ENCODE measurements at places on chromosomes 5 and 9. TPM values are rescaled to one million over a fixed set of nuclear protein-coding genes. Genes with fewer than 3 reads are reported as not detected.

DNA sequence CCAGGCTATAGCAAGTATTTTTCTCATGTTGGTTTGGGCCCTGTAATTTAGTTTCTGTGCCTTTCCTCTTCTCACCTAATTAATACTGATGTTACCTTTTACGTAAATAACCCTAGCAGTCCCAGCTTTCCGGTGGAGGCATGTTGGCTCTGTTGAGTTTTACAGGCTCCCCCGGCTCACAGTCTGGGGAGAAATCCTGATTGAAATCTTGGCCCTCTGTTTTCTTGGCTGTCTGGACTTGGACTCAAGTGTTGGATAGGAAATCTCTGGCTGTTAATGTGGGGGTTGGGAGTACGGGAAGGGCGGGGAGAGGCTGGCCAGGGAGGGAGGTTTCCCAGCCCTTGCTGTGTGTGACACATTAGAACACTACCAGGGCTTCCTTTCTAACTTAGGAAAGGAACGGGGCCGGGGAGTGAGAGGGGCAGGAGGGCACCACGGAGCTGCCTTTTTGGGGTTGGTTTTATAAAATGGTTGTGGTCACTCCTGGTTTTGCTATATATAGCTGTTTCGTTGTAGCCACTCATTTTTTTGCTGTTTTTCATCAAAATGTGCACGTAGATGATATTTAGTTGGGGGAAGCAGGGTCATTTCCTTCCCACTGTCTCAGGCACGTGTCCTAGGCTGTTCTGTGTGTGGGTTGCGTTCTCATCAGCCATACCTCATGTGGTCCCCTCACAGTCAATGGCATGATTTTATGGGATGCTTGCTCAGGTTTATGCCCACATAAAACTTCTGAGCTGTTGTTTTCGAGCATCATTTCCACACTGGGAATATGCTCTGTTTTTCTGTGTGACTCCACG, 11.0 kb downstream of the TRIO start:
- no peak for DNase-seq

DNA sequence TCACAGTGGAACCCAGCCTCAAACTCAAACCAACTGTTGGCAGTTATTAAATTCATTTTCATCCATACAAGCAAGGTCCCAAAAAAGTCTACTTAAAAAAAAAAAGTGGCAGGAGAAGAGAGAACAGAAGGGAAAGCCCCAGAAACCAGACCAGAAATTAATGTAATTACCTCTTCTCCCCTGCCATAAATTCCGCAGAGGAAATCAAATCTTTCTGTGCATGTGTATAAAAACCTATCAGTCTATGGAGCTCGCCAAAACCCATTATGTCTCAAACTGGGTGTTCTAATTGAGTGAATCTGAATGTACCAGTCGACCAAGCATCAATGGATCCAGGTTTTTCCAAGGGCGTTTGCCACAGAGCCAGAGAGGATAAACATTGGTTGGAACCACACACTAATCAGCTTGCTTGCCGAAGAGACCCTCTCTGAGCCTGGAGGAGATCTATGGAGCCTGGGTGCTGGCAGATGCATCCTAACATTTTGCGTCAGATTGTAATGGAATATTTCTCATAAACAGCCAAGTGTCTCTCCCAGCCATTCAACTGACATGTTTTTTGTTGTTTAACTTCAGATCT, 7.9 kb upstream of the HAND1 start:
- no peak for DNase-seq

DNA sequence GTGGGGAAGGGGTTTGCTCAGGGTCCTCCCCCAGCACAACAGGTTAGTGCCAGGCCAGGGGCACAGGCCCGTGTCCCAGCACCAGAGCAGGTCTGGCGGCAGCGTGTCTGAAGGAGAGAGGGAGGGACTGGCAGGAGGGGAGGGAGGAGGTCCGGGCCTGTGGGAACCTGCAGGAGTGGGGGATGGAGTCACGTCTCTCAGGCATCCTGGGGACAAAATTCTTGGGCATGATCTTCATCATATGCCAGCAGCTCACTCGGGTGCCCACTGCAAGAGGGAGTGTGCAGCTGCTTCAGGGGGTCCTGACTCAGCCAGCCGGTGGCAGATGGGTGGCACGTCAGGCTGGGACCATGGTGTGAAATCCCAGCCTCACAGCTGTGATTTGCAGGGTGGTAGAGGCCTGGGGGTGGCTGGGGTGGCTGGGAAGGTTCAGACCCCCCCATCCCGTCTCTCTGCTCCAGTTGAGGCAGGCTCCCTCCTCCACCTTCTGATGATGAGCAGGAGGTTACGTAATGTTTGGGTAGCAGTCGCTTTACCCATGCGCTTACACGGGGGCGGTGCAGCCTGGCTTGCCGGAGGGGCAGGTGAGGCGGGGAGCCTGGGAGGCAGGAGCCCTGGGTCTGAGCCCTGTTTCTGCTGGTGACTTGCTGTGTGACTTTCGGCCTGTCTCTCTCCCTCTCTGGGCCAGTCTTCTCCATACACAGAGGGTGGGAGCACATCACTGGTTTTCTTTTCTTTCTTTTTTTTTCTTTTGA, 40.5 kb downstream of the NCS1 start:
- no peak for DNase-seq

DNA sequence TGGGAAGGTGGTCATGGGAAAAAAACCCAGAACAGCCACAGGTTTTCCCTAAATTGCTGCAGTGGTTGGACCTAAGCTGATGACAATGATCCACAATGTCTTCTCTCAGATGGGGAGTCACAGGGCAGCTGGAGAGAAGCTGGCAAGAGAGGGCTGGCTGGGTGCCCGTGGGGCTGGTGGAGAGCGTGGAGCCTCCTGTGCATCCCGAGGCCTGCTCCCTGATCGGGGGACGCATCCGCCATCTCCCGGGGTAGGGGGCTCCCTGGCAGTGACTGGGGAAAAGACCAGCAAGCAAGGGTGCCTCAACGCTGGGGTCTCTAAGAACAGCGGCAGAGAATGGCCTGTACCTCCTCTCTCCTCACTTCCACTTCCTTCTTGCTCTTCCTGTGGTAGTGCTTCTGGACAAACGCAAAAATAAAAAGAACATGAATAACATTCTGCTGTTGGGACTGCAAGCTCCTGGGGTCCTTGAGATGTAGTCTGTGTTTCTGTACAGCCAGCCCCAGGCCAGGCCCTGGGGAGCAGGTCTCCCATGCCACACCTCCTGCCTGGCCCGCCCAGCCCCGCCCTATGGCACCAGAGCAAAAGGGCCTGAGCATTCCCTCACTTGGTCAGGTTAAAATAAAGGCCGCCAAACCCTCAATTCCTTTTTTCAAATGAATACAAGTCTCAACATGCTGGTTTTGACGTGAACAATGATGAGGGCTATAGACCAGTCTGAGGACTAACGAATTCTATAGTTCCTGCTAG, 7.0 kb upstream of the MRNIP start:
- no peak for DNase-seq

DNA sequence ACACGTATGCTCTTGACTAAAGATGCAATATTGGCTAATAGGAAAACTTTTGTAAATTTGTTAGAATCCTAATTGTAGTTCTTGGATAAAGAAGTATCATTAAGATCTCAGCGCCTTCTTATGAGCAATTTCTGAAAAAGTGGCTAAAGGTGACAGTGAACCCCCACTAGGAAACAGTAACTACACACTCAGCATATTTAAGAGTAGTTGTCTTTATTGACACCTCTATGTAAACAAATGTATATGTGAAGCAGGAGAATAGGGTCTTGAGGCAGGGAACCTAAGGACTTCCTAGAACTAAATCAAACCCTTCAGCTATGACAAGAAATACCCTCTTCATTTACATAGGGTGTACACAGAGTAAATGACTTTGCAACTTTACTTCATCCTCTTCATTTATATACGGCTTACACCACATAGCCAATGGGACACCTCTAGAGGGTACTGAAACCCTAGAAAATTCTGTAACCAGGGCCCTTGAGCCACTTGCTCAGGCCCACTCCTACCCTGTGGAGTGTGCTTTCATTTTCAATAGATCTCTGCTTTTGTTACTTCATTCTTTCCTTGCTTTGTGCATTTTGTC, 2.8 kb downstream of the NIPSNAP3A start:
- no peak for DNase-seq

DNA sequence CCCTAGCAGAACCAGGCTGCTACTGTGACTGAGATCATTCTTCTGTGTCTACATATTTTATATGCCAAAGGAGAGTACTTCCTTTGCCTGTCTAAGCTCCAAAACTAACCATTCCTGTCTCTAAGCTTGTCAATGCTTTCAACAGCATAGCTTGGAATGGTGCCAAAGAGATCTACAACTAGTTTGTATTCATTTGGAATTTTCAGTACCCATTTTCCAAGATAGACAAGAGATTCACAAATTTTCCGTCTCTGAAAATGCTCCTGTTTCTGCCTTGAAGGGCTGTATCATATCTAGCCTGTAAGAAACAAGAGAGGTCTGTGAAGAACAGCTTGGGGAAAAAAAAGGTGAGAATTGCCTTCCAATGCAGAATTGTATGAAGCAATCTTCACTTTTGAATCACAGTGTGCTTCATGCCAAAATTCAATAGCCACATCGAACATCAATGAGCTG, 334.4 kb upstream of the ACTBL2 start:
- DNase-seq: no peak

GRCh38 chr9:22469928-22470544, 23.4 kb downstream of the DMRTA1 start:
- peak; percentile 4 for DNase-seq

DNA sequence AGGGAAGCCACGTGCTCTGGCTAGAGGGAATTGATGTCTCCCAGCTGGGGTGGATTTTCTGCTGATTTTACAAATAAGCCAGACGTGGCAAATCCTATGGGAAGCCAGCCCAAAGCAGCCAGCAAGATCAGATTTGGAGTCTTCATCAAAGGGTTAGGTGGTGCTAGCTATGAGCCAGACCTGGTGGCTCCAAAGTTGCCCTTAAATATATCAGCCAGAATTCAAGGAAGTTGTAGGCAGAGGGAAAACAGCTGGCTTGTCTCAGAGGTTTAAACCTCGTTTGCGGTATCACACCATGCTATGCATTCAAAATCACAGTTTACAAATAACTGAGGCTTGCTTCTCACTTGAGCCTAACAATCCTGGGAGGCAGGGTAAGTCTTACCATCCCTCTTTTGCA, 313.2 kb downstream of the MLLT3 start:
- no peak for DNase-seq

DNA sequence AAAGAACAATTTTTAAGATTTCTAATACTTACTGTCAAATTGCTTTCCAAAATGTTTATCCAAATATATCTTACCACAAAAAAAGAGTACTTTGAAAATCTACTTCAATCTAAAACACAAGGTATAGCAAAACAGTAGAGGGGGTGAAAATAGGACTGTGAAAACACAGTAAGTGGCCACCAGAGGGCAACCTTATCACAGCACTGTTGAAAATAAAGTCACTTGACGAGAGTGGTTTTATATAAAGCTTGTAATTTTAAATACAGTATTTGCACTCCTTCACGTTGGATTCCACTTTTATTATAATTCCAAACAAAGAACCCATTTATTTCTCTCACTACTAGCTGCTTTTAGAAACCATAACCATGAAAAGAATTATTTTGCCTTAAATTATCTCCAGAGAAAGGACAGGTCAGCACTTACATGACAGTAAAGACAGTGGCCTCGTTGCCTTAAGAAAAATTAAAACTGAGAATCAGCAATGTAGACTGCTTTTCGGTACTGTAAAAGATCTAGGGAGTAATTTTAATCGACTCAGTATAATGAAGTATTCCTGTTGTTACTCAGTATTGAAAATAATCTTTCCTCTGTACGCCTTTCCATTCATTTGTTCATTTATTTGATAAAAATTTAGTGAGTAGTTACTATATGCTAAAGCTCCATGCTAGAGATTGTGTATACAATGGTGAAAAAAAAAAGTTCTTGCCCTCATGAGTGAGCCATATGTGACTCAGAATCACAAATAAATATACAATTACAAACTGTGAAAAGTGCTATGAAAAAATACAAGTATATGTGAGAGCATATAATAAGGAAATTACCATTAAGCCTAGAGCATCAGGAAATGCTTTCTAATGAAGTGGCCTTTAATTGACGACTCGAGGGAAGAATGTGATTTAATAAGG, 40.0 kb upstream of the CDK5RAP2 start:
- peak; percentile 58 for DNase-seq

DNA sequence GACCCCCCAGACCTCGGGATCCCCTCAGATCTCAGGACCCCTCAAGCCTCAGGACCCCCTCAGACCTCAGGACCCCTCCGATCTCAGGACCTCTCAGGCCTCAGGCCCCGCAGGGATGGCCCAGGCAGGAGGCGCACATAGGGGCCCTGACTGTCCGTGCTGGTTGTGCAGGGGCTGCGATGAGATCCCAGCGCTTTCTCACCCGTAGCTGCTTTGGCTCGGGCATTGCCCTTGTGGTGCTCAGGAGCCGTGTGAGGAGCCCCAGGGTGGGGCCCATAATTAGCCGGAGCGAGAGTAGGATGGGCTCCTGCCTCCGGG, 680 bp upstream of the LPCAT1 start:
- no peak for DNase-seq

DNA sequence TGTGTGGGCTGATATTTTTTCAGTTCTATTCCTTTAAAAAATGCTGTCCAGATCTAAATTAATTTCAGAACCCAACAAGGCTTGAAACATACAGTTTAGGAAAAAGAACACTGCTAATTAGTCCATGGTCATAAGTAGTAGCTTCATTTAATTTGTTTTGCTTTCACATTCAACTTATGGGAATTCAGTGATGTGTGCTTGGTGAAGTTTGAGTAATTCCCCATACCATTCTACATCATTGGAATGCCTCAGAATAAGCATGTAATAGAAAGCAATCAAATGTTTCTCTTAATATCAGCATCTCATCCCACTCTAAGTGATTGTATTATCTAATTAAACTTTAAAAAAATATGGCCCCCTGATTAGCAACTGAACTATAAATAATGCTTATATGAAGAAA, 2.7 kb downstream of the CNTLN start:
- DNase-seq: no peak

FOXE1 gene
- 0.79 TPM for total RNA-seq

TMC1 gene
- total RNA-seq: 0.43 TPM

RGS7BP gene
- not detected for total RNA-seq

IFNB1 gene
- 0.58 TPM for total RNA-seq

Measured in activated T-cell treated with anti-CD3 and anti-CD28 coated beads, Interleukin-2, amount 50 U/mL, for 72 hours (primary cell).